CD4-positive, alpha-beta T cell treated with Interleukin-15 for 1 hour (primary cell): ENCODE measurements at places on chromosomes 2 and 18.

DNA sequence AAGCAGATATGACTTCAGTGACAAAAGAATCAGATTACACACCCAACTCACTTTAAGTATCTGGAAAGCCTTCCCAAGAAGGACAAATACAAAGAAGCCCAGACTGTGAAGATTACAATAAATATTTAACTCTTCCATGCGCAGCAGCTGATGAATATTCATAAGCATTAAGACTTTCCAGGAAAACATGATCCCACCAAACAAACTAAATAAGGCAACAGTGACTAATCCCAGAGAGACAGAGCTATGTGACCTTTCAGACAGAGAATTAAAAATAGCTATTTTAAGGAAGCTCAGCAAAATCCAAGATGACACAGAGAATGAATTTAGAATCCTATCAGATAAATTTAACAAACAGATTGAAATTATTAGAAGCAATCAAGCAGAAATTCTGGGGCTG is 108.2 kb upstream of the UBE2E3 start:
- no peak for DNase-seq

DNA sequence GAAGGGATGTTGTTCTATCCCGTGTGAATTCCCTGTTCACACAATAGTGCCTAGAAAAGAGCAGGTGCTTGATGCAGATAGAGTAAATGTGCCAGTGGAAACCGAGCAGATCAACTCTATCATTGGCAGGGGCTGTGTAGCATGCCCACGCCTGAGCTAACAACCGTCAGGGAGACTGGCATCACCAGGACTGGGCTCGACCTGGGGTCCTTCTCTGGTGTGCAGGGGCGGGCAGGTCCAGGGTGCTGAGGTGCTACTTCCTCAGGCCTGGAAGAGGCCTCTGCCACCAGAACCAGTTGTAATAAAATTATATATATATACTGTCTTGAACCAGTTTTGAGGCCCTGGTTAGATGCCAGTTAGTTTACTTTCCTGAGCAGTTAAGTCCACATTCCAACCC is 11.8 kb upstream of the MAL start:
- DNase-seq = no peak

DNA sequence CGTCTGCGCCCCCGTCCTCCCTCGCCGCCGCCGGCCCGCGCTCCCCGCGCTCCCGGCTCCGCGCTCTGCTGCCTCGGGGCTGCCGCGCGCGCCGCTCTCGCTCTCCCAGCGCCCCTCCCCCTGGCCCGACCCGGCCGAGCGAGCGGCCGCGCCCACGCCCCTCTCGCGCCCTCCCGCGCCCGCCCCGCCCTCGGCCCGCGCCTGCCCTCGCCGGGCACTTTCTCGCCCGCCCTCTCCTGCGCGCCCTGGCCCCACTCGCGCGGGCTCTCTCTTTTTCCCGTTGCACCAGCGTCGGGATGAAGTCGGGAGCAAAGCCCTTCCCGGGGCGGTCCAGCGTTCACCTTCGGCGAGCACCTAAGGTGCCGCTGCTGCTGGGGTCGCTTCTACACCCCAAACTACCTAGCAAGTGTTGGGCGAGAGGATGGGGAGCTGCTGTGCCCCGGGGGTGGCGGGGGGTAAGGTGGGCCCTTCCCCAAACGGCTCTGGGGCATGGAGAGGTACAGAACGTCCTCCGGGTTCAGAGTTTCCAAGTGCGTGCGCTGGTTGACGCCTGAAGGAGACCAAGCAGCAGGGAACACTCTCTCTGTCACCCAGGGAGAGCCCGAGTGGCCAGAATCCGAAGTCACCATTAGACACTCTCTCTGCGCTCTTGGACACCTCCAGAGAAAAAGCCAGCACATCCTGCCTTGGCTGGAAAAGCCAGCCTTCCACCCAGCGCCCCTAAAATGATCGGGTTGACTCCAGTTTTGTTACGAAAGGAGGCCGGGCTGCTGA is at the start of gene COLEC12:
COLEC12 (minus strand) TSS at position 70 of the 774 bp plus-strand sequence. CDS start 187 bp downstream, outside the sequence.
- DNase-seq = no peak

- no peak for DNase-seq
These were observed 574.1 kb downstream of the SATB2 start for GRCh38 chr2:198883604-198884003.

DNA sequence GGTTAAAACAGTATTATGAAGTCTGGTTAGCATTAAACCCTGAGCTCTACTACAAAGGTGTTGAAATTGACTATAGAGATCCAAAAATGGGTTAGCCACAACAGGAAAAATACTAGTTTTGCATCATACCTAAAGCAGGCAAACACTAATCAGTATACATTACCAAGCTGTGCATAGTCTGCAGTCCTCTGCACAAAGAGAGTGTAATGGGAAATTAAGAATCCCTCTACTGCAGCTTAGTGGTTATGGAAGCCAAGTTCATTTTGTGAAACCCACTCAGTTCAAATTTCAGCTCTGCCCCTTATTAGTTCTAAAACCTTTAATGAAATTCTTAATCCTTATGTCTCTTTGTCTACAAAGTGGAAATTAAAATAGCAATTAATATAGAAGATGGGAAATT is 192.1 kb downstream of the MBD2 start:
- DNase-seq = no peak

DNA sequence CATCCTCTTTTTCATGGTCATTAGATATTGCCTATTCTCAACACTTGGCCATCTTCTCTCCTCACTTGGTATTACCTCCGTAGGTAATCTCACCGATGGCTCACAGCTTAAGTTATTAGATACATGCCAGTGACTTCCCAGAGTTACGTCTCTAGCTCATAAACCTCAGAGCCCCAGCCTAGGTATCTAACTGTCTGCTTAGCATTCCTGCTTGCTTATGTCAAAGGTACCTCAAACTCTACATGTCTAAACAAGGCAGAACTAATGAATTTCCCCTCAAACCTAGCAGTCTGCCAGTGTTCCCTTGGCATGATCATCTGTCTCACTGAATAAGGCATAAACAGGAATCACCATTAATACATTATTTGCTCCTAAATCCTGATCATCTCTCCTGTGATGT is 27.7 kb upstream of the ZNF638 start:
- DNase-seq = no peak

DNA sequence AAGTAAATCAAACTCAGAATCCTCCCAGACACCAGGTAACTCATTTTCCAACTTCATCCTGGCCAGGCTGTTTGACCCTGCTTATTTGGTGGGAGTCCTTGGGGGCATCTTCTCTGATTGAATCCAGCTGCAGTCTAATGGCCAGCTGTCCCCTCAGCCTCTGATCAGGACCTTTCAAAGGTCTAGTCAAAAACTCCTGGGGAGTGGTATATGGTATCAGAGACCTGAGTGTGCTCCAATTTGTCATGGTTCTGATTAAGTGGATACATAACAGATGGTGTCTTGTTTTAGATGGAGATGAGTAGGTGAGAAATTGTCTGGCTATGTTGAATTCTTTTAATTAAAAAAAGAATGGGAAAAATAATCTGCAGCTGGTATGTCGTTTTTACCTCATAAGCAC is 842.6 kb upstream of the ACVR2A start:
- DNase-seq = no peak

DNA sequence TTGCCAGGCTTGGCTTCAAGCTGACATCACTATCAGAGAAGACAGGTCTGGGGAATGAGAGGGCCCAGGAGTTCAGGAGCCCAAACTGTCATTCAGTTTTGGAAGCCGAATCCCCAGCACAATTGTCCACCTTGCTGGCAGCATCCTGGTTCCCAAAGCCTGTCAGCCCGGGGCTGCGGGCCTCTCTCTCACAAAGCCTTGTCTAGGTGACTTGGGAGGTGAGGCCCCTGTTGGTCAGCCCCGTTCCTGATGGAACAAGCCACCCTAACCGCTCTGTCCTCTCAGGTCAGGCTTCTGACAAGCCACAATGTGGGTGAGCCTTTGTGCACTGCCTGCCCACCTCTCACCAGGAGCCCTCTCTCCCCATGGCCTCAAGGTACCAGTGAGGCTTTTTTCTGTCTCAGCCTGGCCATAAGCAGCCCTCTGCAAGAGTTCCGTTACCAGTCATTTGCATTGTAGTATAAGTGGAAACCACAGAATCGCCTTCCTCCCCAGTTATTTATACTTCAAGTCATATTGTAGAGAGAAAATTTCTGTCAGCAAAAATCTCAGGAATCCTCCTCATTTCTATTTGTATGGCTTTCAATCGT is 100.6 kb downstream of the MSH2 start:
- no peak for DNase-seq

DNA sequence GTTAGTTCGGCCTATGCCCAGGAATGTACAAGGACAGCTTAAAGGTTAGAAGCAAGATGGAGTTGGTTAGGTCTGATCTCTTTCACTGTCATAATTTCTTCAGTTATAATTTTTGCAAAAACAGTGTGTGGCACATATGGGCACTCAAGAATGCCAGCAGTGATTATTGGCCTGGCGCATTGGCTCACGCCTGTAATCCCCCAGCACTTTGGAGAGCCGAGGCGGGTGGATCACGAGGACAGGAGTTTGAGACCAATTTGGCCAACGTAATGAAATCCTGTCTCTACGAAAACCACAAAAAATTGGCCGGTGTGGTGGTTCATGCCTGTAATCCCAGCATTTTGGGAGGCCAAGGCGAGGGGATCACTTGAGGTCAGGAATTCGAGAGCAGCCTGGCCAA is 75.7 kb upstream of the MSH2 start:
- DNase-seq = no peak

DNA sequence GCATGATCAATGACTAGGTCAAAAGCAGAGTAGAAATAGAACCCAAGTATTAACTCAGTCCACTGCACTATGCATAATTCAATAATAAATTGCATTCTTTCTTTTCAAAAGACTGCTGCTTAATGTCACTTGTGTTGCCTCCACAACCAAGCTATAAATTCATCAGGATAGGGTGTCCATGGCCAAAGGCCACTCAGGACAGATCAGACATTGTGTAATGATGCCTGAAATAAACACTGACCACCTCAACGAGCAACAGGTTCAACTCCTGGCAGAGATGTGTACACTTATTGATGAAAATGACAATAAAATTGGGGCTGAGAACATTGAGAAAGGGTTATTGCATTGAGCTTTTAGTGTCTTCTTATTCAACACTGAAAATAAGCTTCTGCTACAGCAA is 194.5 kb upstream of the SPOPL start:
- DNase-seq = no peak

DNA sequence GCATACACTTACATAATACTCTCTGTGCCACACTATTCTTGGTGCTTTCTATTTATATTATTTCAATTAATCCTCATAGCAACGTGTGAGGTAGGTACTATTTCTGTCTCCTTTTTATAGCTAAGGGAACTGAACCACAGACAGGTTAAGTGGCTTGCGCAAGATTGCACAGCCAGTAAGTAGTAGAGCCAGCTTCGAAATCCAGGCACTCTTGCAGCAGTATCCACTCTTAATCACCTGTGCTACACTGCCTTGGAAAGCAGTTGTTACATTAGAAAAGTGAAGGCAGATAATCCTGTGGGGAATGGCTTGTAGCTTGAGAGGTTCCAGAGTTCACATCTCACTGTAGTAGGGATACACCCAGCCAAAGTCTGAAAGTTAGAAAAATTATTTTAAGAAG is 198.3 kb downstream of the LDLRAD4 start:
- DNase-seq = no peak

- DNase-seq = no peak
These were observed 43.4 kb downstream of the EPB41L3 start for GRCh38 chr18:5500158-5500939.

- peak; percentile 59 for DNase-seq
These were observed 186.6 kb downstream of the NRP2 start for GRCh38 chr2:205868773-205869333.

DNA sequence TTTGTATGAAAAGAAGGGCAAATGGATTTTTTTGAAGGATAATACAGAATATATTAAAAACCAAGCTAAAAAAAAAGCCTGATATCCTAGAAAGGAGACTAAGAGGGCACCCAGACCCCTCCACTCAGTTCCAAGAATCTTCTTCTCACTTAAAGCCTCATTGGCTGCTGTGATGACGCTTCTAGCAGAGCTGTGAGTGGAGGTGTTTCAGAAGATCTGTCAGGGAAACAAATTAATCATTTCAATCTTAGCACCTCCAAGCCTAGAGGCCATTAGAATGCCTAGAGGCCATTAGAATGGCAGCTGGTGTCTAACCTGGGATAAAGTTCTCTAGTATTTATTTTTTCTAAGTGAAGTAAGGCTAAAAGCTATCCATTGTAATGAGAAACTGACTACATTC is 164.2 kb upstream of the TMEM200C start:
- no peak for DNase-seq

DNA sequence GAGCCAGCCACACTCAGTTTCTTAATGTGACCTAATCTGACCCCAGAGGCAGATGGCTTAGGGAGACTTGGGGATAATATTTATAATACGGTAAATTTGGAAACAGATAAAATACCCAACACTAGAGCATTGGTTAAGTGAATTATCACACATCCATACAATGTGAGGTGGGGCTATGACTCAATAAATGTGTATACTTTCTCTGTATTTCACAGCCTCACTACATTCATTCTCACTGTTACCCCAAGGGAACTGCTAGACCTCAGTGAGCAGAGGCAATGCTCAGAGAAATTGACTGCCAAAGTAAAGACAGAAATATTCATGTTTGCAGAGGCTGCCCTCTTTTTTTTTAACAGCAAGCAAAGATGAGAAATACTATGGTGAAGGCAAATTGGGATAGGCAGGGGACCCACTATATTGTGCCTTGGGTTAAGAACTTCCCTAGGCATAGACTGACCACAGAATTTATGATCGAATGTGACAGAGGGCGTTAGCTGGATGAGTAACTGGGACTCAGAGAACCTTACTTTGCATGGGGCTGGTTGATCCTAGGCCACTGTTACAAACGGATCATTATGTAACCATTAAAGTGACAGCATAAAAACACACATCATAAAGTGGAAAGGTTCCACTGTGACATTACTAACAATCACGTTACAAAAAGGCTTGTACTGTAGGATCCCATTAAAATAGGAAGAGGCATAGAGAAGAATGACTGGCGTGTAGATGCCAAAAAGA is 246.0 kb upstream of the LYPD1 start:
- no peak for DNase-seq

DNA sequence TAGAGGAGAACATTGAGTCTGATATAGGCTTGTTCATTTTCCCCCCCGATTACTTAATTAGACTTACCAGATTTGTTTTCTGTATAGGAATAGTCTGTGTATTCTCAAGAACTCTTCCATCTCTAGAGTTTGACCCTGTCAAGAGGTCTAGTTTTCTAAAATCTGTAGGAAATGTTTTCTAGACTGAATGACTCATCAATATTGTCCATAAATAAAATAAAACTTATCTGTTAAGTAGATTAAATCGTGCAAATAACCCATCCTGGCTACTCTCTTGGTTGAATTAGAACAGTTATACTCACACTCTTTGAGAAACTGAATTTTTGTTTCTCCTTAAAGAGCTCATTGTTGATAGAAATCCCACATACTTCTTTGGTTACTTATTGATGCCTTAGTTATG is 299.2 kb upstream of the CWC22 start:
- DNase-seq = no peak

DNA sequence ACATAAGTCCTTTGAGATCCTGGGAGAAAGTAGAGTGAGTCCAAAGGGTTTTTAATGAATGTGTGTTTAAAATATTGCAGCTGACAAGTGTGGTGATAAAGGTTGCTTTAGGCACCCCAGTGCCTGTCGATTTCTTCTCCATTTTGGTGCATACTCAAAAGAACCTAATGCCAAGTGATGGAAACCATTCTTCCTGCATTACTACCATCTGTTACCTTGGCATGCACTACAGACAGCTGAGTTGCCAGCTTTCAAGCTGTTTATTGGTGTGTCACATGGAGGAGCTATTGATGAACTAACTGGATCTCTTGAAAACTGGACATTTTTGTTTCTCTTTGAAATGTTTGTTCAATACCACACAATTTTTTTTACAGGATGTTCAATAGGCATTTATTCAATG is 350.0 kb downstream of the AKAIN1 start:
- no peak for DNase-seq
